NCI-H510A (cell line): ENCODE measurements at places on chromosomes 1 and 21.

- DNase-seq: no peak
These were observed 60.1 kb upstream of the PTGS2 start for GRCh38 chr1:186740324-186740723.

DNA sequence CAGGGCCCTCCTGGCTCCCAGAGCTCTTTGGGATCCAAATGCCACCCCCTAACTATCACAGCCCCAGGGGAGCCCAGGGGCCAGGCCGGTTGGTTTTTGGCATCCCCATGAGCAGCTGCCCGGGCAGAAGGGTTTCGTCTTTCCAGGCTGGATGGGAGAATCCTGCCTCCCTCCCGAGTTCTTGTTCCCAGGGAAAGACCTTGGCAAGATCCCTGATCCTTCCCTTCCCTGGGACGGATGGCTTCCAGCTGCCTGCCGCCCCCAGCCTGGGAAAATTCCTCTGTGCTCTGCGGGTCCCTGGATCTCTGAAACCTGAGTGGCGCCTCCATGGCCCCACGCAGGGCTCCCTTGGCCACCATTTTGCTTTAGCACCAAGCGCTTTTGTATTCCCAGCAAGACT, 55.6 kb downstream of the TAS1R2 start:
- no peak for DNase-seq

DNA sequence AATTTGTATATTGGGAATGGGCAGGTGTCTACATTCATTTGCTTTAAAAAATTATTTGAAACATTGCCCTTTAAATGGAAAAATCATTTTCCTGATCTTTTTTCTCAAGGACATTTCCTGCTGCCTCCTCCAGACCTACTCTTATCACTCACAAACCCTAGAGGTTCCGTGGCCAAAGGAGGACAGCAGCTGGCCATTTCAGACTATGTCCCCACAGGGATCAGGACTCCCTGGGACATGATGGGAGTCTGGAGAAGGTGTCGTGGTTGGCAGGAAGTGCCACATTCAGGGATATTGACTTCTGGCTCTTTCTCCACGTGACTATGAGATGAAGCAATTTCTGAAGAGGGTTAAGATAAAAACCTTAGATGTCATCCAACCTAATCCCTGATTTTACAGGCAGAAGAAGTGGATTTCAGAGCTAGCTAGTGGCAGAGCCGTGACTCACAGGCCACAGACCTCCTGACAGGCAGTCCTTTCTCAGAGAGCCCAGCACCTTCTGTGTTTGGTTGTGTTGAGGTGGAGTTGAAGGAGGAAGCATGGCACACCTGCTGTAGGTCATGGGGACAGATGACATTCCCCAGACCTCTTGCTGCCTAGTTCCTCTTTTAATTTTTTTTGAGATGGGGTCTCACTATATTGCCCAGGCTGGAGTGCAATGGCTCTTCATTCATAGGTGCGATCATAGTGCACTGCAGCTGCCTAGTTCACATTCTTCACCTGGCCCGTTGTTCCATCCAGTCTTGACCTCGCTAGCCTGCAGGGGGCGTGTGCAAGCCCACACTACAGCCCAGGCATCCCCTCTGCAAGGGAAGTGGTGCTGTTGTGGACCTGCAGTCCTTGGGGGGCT, 25.5 kb upstream of the IL10 start:
- DNase-seq: no peak

GRCh38 chr1:183685112-183685713, 32.1 kb upstream of the APOBEC4 start:
- peak; percentile 2 for DNase-seq

- DNase-seq: no peak
These were observed 2.4 kb downstream of the LSS start for GRCh38 chr21:46226146-46226545.

DNA sequence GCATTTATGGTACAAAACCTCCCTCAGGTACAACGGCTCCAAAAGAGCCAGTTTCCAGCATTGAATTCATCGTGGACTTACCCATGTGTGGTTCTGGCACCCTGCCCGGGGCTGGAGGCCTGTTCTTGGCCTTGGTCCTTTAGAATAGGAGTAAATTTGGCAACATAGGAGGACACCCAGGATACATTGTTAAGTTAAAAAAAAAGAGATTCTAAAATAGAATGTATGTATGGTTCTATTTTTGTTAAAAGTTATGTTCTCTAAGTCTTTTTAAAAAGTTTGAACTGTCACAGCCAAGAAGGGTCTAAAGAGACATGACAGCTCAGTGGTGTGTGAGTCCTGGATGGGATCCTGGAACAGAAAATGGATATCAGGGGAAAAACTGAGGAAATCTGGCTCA, 25.9 kb downstream of the EPHX1 start:
- no peak for DNase-seq

GRCh38 chr1:10507111-10507879, 32.5 kb downstream of the PEX14 start:
- DNase-seq: peak; percentile 80

- DNase-seq: no peak
These were observed 37.1 kb downstream of the TENT5C start for GRCh38 chr1:117642963-117643362.

DNA sequence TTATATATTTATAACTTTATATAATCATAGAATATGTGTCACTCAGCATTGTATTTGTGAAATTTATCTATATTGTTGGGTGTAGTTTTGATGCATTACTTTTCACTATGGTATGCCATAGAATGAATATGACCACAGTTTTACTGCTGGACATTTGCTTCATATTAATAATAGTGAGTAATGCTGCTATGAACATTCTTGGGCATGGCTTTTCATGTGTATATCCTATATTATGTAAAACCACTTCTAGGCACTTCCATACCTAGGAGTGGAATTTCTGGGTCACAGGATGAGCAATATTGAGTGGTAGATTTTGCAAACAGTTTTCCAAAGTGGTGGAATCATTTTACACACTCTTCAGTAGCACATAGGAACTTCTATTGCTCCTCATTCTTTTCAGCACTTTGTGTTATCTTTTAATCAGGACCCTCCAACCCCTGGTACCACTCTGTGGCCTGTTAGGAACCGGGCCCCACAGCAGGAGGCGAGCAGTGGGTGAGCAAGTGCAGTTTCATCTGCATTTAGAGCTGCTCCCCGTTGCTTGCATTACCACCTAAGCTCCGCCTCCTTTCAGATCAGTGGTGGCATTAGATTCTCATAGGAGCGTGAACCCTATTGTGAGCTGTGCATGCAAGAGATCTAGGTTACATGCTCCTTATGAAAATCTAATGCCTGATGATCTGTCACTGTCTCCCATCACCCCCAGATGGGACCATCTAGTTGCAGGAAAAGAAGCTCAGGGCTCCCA, 56.0 kb upstream of the CNIH3 start:
- DNase-seq: no peak
